ENCODE measurements at places on chromosomes 7 and 10.
A peak's percentile ranks its signal among the peaks of the same experiment; 100 is the strongest.

GRCh38 chr10:132551808-132552130 lies 14.2 kb downstream of the INPP5A start:
- DNase-seq = no peak

- no peak for DNase-seq
Observed at GRCh38 chr10:95304463-95304862, 13.7 kb upstream of the PDLIM1 start.

DNA sequence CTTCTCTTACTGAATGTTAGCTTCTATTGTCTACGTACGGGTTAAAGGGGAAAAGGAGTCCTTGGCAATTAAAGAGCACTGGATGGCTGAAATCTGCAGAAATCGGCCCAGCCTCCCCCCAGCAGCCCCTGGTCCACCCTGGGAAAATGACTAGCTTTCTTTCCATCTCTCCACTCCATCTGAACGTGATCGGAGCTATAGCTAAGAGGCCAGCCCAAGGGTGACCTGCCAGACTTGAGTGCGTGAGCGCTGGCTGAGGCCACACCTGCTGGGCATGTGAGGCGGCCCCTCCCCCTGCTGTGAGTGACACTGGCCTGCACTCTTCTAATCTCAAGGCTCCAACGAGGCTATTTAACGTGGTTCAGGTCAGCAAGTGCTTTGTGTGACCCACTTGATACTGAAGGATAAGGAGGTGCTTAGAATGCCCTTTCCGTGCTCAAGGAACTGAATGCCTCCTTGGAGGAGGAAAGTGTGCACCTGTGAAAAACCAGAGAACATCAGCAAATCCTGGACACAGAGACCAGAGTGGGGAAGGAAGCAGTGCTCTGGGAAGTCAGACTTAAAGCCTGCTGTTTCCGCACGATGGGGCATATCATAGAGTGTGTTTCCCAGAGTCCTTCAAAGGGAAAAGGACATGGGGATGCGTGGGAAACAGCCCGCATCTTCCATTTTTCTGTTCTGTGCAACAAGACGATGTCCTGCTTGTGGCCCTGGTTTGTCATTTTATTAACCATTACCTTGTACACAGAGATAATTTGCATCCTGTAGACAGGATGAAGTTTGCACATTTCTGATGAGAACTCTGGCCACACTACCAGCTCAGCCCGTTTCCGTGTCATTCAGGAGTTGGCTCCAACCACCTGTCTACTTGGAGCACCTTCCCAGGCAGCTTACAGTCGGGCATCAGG lies 12.5 kb upstream of the MNX1 start:
- no peak for DNase-seq

DNA sequence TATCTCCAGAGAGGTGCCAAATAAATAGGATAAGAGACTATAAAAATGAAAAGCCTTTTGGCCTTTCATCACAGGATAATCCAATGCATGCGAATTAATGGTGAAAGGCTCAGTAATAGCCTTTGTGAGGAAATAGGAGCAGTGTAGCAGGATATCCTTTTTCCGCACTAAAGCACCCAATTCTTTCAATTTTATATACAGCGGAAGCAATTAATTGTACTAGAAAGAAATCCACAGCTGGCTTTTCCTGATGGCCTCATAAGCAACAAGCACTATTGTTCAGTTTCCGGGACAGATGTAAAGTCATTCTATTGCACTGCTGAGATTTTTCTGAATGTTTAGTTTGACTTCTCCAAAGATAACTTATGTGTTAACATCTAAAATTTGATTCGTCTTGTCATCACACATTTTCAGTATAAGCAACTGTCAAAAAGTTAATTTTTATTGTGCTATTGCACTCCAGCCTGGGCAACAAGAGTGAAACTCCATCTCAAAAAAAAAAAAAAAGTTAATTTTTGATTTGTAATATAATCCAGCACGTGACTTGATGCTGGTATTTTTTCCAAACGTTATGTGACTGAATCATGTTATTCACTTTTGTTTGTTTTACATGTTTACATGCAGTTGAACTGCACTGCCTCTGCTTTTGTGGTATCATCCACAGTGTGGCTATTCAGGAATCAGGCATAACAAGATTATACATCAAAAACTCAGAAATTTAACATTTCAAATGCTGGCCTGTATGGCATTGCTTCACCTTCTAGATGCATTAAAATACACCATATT lies 8.4 kb upstream of the BMPR1A start:
- DNase-seq = no peak

- no peak for DNase-seq
Observed at GRCh38 chr7:138478499-138478908, 18.4 kb downstream of the TRIM24 start.

DNA sequence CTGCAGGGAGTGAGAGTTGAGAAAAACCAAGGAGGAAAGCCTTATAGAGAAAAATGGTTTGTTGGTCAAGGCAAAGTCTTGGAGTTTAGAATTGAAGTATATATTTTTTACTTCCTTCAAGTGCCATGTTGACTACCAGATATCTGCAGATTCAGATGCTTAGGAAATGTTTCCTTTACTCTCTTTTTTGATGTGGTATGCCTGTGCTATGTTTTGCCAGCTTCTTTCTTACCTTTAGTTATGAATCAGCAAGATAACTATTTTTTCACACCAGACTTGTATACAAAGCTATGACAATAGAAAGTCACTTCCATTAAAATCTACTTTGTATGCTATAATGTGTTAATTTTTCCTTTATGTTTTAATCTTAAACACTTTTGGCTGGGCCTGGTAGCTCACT lies 3.6 kb downstream of the R3HCC1L start:
- no peak for DNase-seq

GRCh38 chr10:34526758-34527730 lies 288.1 kb downstream of the PARD3 start:
- peak; percentile 74 for DNase-seq
